Panc1 (cell line): ENCODE measurements at places on chromosomes 2 and 18.
A peak's percentile ranks its signal among the peaks of the same experiment; 100 is the strongest.

GRCh38 chr18:74476140-74476539 lies 19.0 kb upstream of the DIPK1C start:
- no peak for DNase-seq

DNA sequence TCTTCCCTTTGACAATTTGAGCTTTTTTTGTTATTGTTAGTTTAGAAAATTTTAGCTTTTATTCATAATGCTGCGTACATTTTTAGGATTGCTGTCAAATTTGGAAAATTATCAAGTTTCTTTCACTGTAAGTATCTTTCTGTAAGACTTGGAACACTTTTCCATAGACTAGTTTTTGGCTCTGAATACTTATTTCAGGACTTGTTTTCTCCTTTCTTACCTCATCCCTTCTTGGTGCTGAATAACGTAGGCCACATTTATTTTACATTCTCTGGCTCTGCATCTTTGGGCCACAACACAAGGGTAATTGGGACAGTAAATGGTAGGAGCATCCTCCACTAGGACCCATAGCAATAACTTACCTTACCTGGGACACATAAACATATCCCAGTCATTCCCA lies 85.1 kb downstream of the CCDC85A start:
- DNase-seq: no peak

GRCh38 chr18:48727681-48728080 lies 188.8 kb downstream of the CTIF start:
- DNase-seq: no peak

GRCh38 chr2:200905618-200906296 lies 16.6 kb downstream of the NIF3L1 start:
- peak; percentile 52 for DNase-seq

GRCh38 chr2:5459041-5459440 lies 233.1 kb upstream of the SOX11 start:
- DNase-seq: no peak

DNA sequence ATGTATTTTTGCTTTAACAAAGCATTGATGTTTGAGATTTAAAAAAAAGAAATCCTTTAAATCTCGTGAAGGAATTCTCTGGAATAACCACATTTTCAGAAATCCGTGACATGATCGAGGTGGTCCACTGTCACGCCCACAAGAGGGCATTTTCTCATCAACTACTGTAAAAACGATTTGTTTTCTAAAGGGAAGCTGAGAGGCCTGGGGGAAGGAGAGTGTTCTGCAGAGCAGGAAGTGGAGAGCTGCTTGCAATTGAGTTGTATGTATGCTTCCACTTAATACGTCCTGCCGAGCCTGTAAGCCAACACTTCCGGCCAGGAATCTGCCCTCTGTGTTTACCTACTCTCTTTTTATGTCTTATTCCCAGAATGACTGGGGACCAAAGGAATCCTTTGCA lies 19.4 kb downstream of the KLHL29 start:
- DNase-seq: peak; percentile 65
